Stimulated activated CD4-positive, alpha-beta T cell treated with anti-CD3 and anti-CD28 coated beads, Interleukin-15, amount 100 ng/mL, for 1 hour (primary cell): ENCODE measurements at places on chromosomes 4 and X.

DNA sequence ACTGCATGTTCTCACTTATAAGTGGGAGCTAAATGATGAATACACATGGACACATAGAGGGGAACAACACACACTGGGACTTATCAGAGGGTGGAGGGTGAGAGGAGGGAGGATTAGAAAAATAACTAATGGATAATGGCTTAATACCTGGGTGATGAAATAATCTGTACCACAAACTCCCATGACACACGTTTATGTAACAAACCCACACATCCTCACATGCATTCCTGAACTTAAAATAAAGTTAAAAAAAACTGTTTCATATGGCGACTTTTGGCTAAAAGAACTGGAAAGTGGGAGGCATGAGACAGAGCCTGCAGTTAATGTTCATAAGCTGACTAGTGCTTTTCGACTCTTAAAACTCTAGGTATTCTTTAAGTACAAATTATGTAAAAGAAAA, 98.9 kb upstream of the NPFFR2 start:
- no peak for DNase-seq

DNA sequence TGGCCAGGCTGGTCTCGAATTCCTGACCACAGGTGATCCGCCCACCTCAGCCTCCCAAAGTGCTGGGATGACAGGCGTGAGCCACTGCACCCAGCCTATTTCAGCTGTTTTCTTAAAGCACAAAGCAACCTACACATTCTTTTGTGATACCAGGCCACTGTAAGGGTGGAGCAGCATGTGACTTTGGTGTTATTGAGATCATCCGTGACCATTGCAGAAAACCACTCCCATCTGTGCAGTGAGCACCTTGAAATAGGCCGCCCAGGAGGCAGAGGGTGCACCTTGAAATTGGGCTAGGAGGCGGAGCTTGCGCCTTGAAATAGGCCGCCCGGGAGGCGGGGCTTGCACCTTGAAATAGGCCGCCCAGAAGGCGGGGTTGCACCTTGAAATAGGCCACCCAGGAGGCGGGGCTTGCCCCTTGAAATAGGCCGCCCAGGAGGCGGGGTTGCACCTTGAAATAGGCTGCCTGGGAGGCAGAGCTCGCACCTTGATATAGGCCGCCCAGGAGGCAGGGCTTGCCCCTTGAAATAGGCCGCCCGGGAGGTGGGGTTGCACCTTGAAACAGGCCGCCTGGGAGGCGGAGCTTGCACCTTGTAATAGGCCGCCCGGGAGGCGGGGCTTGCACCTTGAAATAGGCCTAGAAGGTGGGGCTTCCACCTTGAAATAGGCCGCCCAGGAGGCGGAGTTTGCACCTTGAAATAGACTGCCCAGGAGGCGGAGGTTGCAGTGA, 9.0 kb upstream of the SLC25A6 start:
- DNase-seq = no peak

- DNase-seq = no peak
These were observed 63.4 kb downstream of the STOX2 start for GRCh38 chr4:183968502-183968901.

DNA sequence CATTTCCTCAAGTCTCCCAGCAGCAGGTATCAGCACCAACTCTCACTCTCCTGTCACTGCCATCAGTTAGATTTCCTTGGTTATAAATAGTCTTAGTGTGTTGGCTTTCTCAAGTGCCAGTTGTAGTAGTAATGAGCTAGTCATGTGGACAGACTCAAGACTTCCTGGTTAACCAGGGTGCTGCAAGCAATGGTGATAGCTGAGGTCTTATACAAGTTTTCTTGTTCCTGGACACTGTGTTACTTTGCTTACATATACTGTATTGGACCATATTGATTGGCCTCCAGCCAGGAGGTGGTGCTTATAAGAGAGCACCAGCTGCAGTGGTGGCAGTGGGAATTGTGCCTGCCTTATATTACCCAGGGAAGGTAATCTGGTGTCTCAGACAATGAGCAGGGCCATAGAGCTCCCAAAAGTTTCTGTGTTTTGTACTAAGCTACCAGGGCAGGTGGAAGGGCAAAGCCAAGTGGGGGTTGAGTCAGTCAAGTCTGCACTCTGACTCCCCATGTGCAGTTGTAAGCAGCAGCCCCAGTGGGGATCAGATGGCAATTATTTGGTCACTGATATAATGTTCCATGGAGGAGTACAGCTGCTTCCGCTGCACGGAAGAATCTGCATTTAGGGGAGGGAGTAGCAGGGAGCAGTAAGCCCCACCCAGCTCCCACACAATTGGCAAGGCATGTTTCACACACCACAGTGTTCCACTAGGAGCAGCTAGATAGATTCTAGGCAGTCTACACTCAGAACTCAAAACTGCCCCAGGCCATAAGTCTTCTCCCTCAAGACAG, 24.1 kb upstream of the ZDHHC15 start:
- DNase-seq = no peak
